Camera-type eye (tissue), 1 donor: ENCODE measurements at places on chromosomes 6 and 20. TPM values are rescaled to one million over a fixed set of nuclear protein-coding genes. Genes with fewer than 3 reads are reported as not detected.

Gene CYP21A2
- total RNA-seq: 0.22 TPM

Gene KCNG1
- total RNA-seq: 3.4 TPM

Gene CRIP3
- total RNA-seq: not detected

Gene CHRNA4
- 12.0 TPM for total RNA-seq

Gene C4A
- 29.9 TPM for total RNA-seq

Gene SAPCD1
- 3.8 TPM for total RNA-seq

Gene C6orf52
- total RNA-seq: not detected

Gene TCF21
- total RNA-seq: not detected

Gene TINAG
- not detected for total RNA-seq

Gene ROMO1
- total RNA-seq: 49.9 TPM

Gene SLC26A8
- 1.4 TPM for total RNA-seq

Gene EDEM2
- 13.7 TPM for total RNA-seq

Gene FRK
- 2.3 TPM for total RNA-seq

Gene DPPA5
- total RNA-seq: not detected

Gene ANGPT4
- 0.60 TPM for total RNA-seq

Gene ITPR3
- 9.6 TPM for total RNA-seq

Gene COX4I2
- 3.2 TPM for total RNA-seq

Gene SLC16A10
- total RNA-seq: 12.0 TPM

Gene TUBB1
- total RNA-seq: 3.7 TPM

Gene TTK
- 11.9 TPM for total RNA-seq

Gene ADGB
- 3.1 TPM for total RNA-seq

Gene MRAP2
- total RNA-seq: 5.9 TPM

Gene EEF1A2
- total RNA-seq: 87.6 TPM

Gene DUSP15
- total RNA-seq: 9.0 TPM

Gene PLN
- total RNA-seq: 21.1 TPM

Gene DAAM2
- 28.1 TPM for total RNA-seq

Gene AVP
- not detected for total RNA-seq

Gene PAK5
- total RNA-seq: 12.2 TPM

Gene SLCO4A1
- total RNA-seq: 8.0 TPM

Gene PI16
- total RNA-seq: 154 TPM

Gene ID4
- 56.0 TPM for total RNA-seq
